Psoas muscle (tissue), 8 donors: ENCODE measurements at places on chromosomes 5 and 9. TPM values are rescaled to one million over a fixed set of nuclear protein-coding genes. Genes with fewer than 3 reads are reported as not detected.
A peak's percentile ranks its signal among the peaks of the same experiment; 100 is the strongest.

DNA sequence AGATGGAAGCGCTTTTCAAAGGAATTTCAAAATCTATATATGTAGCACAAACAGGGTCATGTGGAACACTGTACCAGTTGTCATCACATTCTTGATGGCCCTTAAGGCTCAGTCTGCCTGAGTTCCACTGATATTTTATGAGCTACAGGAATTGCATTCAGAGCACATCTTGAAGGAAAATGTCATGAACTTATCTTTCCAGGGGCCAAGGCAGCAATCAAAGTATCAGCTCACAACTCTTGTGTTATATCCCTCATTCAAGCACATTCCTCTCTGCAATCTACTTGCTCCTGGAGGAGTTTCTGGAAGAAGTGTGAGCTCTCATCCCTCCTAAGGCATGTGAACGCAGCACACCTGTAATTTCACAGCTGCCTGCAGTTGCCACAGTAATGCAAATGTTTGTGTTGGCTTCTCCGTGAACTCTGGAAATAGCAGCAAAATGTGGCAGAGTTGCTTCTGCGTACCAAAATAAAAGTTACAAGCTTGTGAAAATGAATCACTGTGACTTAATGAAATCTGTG lies 89.7 kb upstream of the EQTN start:
- DNase-seq, result no peak

GRCh38 chr9:5429873-5430564 lies 7.7 kb downstream of the PLGRKT start:
- DNase-seq, result no peak

GRCh38 chr9:35277171-35277520 lies 115.3 kb downstream of the UNC13B start:
- DNase-seq, result no peak

DNA sequence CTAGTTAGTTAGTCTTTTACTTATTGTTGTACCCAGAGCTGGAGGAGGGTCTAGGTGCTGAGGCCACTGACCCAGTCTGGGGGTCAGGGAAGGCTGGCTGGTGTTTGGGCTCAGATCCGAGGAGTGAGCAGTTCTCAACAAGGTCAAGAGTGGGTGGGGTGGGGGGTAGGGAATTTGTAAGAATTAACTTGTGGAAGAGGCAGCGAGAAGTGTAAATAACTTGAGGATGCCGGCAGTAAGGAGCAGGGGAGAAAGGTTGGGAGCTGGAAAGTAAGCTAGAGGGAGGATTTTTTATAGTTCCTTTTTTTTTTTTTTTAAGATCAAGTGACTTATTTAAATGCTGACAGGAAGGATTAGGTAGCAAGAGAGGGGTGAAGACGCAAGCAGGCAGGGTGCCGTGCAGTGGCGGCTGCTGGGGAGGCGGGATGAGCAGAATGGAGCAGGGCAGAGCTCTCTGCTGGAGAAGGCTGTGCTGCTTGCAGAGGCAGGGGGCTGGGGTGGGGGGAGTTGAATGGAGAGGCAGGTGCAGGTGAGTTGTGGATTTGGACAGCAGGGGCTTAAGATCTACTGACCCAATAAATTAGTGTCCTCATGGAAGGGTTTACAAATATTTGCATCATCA lies 35.3 kb upstream of the SMIM32 start:
- no peak for DNase-seq

DNA sequence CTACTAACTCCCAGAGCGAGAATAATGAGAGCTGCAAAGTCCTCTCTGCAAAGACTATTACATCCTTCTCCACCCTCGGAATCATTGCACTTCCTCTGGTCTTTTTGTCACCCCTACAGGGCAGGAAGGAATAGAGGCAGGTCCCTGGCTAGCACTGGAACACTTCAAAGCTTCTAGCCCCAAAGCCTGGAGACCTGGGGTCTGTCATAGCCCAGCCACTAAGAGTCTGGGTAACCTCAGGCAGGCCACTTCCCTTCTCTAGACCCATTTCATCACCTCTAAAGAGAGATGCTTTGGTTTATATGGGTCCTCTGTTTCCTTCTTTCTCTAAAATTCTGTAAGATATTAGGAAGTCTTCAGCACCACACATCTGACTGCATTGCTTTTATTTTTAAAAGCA lies 6.7 kb downstream of the ADRB2 start:
- DNase-seq, result no peak

GRCh38 chr9:114911167-114911821 lies 19.1 kb downstream of the TNFSF8 start:
- DNase-seq, result no peak

DNA sequence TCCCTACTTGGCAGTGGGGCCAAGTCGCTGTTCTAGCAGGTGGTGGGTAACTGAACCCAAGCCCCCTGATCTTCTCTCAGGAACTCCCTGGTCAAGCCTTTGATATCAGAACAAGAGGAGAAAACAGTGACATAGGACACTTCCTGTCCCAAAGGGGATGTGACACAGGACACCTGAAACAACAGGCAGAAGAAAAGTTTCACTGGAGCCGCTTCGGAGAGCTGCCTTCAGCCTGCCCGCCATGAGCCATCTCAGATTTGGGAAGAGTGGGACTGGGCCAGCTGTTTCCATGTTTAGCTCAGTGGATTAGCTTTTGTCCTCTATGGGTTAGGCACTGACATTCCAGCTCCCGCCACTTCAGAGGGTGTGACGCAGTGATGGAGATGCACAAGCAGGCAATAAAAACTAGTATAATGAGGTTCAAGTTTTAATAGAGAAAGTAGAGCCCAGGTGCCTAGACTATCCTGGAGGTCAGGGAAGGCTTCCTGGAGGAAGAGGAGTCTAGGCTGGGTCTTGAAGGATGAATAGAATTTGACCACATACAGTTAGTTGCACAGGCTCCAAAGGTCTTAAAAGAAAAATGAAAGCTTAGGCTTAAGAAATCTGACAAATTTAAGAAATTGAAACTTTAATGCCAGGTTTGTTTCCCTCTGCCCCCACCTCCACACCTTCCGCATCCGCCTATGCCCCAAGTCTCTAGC lies 104.1 kb upstream of the SPRY4 start:
- DNase-seq, result no peak

GRCh38 chr5:149429839-149430721 lies 51.0 kb upstream of the IL17B start:
- DNase-seq, result peak; percentile 75

DNA sequence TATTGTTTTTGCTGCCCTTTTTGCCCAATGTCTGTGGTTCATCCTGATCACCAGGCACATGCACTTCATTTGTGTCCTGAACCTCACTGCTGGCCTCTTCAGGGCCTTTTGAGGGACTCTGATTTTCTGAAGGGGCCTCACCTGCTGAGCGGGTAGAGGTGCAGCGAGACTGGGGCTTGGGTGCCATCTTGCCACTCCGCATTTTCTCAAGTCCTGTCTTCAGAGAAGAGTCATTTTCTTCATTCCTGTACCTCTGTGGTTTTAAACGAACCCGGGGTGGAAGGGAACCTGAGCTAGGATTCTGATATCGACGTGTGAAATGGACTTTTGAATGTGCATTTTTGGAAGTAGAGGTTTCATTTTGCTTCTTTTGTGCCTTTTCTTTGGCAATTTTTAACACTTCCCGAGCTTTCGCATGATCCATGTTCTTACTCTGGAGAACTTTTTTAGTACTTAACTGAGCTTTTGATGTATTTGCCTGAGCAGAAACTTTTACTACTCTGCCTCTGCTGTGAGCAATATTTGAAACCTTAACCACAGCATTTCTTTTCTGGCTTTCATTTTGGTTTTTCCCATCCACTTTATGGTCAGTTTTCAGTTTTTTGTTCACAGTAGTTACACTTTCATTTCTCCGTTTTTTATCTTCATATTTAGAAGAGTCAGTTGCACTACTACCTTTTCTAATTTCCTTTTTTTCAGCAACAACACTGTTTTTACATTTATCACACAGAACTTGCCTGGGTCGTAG lies 26.1 kb downstream of the PWWP2A start:
- no peak for DNase-seq

- DNase-seq, result no peak
Observed at GRCh38 chr9:70142101-70142500, 98.5 kb downstream of the MAMDC2 start.

DNA sequence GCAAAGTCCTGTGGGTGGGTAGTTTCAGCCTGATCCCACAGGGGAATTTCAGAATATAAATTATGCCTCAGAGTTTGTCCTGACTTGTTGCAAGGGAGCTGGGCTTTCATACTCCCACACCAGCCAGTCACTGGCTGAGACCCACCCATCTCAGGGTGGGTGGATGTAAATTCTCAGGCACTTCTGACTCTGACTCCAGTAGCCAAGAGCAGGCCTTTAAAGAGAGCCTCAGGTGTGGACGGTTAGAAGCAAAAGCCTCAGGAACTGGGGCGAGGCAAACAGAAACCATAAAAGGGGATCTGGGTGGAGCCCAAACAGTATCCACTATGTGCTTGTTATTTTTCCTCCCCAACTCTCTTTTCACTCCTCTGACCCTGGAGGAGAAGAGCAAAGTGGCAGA lies 28.6 kb upstream of the FBXW11 start:
- no peak for DNase-seq

Gene CATSPER3
- total RNA-seq, result 1.8 TPM

- DNase-seq, result no peak
Observed at GRCh38 chr9:35172878-35173277, 11.1 kb downstream of the UNC13B start.

Gene KCNN2
- total RNA-seq, result 1.3 TPM

DNA sequence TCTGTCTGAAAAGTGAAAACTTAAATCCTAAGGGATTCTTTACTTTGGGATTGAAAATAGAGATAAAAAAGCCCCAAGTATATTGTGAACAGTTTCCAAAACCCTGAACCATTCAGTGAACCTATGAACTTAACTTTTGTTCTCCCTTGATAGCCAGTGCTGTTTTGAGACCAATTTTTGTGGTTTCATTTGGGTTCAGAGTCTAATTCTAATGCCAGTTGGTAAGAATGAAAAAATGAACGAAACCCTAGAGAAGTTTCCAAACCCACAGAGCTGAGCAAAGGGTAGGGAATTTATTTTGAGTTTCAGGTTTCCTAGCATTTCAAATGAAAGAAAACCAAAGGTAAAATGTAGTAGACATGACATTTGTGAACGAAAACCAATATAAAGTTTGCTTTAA lies 1366.8 kb downstream of the EFNA5 start:
- no peak for DNase-seq

Gene CCDC127
- total RNA-seq, result 6.9 TPM

Gene WNT8A
- not detected for total RNA-seq

DNA sequence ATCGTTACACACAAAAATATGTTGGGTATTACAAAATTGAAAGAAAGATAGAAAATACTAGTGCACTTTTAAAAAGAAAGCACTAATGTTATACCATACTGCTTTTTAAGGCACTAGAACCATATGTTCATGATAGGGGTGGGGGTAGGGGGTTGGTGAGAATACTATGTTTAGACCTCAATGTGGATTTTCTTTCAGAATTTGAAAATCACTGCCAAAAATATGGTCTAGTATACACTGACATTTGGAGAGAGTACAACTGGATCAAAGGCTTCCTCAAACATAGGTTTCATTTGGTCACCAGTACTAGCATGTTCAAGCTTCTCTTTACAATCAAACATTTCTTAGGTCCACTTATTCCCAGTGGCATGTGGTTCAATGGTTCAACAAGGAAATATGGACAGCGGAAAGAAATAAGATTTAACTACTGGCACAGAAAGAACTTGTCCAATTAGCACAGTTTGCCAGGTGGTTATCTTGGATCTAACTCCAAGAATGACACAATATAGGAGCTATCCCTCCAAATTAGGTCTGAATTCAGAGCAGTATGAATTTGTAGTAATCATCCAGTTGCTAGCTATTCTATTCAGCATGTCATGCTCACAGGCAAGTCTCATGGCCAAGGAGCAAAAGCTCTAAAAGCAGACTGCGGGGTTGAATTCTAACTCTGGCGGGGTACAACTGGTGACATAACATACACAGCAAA lies 139.3 kb downstream of the SLC24A2 start:
- DNase-seq, result no peak

DNA sequence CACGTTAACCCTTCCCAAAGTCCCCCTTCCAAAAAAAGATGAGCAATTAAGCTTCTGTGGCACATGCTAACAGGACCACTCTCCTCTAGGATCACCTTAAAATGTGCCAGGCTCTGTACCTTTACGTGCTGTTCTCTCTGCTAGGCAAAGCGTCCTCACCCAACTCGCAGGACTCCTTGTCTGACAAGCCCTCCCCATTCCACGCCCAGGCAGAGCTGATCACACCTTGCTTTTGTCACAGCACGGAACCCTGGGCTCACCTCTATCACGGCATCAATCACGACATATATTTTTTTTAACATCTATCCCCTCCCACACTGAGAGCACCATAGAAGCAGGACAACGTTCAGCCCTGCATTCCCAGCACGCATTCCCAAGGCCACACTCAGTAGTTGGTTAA lies 47.1 kb downstream of the CDK5RAP2 start:
- no peak for DNase-seq

DNA sequence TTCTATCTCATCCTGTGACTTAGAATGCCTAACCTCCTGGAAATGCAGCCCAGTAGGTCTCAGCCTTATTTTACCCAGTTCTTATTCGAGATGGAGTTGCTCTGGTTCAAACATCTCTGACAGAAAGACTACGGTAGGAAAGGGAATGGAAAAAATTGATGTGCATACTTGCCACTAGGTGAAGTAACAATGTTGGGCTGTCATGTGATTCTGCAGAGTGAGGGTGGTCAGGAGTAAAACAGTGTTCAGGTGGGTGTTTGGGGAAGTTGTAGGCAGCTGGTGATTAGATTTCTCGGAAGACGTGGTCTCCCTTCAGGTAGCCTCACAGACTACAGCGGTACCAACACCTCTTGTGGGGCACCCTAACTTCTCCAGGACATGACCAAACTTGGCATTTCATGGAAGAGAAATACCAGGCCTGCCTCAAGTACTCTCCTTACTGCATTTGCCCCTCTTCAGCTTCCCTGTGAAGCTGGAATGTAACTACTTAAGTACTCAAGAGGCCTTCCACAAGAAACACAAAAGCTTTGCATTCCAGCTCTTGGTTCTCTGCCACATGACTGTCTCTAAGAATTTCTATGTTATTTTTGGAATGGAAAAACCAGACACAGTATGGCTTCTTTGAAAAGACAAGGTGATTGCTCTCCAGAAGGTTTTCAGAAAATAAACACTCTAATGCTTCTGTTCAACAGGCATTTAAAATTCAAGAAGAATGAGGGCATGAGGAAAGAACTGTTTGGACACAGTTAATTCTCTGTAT lies 17.4 kb upstream of the ENTREP1 start:
- DNase-seq, result no peak

Gene SHISAL2B
- total RNA-seq, result not detected

Gene SH3RF2
- total RNA-seq, result 37.1 TPM

DNA sequence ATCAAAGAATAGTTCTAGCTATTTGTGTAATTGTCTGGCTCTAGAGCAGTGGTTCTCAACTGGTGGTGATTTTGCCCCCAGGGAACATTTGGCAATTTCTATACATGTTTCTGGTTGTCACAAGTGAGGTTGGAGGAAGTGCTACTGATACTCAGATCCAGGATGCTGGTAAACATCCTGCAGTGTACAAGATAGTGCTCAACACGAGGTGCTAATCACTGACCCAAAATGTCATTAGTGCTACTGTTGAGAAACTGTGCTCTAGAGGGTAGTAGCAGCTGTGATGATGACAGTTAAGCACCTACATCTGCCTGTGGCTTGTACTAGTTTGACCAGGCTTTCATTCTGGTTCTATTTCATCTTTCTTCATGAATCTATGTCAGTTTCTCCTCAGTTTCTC lies 22.1 kb downstream of the LRRC19 start:
- no peak for DNase-seq

GRCh38 chr9:129491487-129491855 lies 129.4 kb downstream of the C9orf50 start:
- peak; percentile 77 for DNase-seq

GRCh38 chr5:172365948-172366608 lies 82.5 kb upstream of the UBTD2 start:
- no peak for DNase-seq

Gene SPINK13
- total RNA-seq, result not detected
